RPMI8226 (cell line): ENCODE measurements at places on chromosomes 12 and 14.

DNA sequence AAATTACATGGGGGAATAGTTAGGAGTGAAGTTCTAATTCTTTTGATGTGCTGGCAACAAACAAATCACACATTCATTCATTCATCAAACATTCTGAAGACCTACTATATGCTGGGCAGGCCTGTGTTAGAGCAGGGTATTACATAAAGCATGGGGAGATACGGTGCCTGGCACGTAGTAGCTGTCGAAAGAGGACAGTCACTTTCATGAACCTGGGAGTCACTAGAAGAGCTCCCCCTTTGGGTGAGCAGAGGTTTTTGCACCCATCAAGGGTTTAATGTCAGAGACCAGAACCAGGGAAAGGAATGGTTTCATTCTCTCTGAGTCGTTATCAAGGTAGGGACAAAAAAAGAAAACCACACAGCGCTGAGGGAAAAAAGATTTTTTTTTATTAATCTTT lies 10.0 kb downstream of the LHX5 start:
- peak; percentile 61 for DNase-seq

DNA sequence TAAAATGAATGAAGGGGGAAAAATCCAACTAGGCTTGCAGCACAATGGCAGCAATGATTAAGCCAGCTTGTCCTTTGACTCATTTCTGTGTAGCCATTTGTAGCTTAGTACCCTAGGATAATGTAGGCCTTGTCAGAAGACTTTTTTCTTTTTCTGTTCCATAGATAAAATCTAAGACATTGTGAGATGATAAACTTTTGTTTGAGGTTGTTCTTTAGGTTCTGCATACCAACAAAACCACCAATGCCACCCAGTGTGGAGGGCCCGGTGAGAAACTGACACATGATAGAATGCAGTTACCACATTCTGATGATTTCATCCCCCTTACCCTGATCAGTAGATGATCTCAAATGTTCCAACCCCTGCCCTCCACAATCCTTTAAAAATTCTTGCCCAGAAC lies 6.6 kb upstream of the KLRD1 start:
- no peak for DNase-seq

DNA sequence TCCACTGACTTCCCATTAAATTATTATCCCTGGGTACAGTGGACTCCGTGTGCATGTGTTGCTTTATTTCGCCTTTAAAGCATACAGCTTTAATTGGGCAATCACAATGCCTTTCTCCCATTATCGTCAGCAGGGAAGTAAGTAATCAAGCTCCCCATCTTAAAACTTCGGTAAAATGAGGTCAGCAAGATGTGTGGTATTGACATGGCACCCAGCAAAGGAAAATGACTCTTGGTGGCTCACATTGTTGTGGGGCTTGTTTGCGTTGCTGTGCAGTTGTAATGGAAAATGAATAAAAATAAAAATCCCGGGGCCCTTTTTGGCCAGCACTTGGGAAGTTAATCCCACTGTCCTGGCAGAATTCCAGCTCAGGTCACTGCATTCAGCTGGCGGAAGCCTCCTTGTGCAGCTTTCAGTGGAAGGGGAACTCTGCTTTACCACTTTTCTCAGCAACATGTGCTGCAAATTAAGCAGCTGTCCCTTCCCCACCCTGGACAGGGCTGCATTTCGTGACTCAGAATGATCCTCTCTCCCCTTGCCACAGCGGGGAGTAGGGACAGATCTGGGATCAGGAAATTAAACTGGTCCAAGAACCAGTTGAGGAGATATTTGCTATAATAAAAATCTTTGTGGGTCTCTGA lies 13.9 kb upstream of the ATP2A2 start:
- no peak for DNase-seq

- peak; percentile 76 for DNase-seq
Observed at GRCh38 chr12:6532927-6533652, 1.2 kb upstream of the GAPDH start.

- DNase-seq: no peak
Observed at GRCh38 chr14:50524731-50525515, 7.4 kb downstream of the MAP4K5 start.

DNA sequence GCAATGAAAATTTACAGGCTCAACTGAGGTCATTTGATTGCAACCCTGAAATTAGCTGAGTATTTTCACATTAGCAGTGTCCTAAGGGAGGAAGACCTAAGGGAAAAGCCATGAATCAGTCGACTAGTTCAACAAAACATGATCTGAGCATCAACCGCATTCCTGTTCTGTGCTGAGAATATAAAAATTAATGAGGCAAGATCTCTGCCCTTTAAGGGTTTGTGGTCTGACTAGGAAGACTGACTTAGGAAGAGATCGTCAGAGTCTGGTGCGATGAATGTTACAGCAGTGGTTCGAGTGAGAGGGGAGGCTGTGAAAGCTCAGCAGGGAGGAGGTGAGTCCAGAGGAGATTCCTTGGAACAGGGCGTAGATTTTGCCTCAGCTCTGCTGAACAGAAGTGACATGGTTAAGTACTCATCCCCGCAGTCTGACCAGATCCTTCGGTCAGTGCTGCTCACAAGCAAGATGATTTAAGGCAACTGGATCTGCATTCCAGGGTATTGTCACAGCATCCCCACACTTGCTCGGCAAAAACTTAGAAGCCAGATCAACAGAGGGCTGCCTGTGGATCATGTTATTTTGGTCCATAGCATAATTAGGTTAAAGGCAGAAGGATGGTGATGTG lies 49.6 kb downstream of the BMAL2 start:
- DNase-seq: no peak

DNA sequence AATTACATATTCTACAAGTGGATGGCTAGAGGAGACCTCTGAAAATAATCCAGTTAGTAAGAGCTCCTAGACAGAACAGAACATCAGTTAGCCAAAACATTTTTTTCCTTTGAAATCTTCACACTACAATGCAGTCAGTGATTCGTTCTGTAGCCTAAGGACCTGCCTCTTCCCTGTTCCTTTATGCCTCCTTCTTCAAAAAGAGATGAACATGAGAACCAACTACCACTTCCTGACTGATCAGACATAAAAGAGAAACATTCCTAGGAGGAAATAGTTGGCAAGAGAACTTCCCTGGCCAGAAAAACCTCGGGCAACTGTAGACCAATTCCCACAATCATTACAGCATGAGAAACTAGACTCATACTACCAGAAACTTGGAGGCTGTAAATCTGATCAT lies 29.4 kb downstream of the ITPR2 start:
- DNase-seq: no peak

DNA sequence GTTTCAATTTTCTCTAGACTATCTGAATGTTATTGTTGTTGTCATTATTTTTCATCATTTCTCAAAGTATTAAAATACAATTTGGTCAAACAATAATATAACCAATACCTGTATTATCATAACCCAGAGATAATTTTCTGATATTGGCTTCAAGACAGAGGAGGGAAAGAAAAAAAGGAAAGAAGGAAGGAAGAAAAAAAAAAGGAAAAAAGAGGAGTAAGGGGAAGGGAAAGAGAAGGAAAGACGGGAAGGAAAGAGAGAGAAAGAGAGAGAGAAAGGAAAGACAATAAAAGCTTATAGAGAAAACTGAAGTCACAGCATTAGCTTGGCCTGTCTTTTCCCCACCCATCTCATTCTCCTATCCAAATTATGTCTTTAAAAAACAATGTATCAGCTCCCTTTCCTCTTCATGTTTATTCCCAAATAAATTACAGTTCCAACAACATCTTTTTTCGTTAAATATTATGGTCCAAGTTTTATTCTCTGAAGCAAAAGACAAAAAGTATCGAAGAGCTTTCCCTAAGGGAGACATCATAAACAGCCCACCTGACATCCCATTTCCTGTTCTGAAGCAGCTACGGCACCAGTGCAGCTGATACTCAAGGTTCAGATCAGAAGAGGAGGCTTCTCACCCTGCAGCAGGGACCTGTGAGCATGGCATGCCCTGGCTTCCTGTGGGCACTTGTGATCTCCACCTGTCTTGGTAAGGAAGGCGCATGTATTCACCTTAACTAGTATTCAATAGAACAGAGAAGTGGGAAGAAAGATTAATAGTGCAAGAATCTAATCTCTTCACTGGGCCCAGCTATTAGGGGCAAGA lies 308.3 kb downstream of the DAD1 start:
- DNase-seq: no peak

- DNase-seq: peak; percentile 86
Observed at GRCh38 chr12:56488041-56488955, at the start of gene GLS2. TSS of gene GLS2 (minus strand) at chr12:56488161. CDS start at chr12:56488118, 43 bp downstream.

GRCh38 chr14:68759017-68759560 lies 33.8 kb downstream of the ZFP36L1 start:
- DNase-seq: no peak

DNA sequence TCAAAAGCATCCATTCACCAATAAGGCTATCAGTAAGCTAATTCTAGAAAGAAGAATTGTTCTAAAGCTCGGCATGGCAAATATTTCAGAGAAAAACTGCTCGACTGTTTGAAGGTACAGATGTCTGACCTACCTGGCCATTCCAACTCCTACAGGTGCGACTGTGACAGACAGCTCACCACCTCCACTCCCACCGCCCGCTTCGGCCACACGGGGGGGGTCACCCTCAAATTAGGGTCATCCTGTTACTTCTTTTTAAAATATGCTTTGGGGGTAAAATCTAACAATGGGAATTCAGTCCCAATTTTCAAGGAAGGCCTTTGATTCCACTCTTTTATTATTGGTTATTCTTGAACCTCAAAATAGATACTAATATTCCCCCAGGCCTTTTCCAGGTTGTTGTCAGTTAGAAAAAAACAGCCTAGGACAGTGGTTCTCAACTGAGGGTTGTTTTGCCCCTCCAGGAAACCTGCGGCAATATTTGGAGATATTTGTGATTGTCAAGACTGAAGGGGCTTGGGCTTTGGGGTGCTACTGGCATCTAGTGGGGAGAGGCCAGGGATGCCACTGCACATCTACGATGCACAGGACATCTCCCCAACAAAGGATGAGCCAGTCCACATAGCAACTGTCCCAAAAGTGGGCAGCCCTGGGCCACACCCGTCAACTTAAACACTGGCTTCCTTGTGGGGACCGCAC lies 81.2 kb downstream of the BCL11B start:
- no peak for DNase-seq

GRCh38 chr12:128606538-128606937 lies 217.2 kb downstream of the SLC15A4 start:
- DNase-seq: no peak

GRCh38 chr14:23056145-23056955 lies 970 bp downstream of the CDH24 start:
- DNase-seq: peak; percentile 83

DNA sequence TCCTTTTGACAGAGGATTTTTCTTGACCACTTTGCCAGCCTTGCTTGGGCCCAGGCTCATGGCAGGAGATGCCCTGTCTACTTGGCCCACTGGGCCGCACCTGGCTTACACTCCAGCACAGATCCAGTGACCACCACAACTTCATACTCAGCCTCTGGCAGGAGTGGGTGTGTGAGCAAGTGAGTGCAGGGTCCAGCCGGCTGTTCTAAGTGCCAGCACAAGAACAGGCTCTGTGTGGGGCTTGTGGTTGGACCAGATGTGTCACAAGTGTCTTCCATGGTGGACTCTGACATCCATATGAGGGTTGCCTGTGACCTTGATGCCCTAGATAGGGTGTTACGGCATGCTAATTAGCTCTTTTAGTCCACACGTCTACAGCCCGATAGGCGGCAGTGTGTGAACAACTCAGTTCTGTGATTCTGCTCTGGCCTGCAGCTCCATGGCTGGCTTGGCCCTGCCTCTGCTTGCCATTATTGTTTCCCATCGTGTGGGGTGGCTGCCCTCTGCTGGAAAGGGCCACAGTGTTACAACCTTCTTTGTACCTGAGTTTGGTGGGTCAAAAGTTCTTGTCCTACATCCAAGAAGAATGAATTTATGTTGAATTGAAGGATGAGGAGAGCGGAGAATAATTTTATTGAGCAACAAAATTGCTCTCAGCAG lies 1089.1 kb downstream of the SLC6A15 start:
- DNase-seq: peak; percentile 65

DNA sequence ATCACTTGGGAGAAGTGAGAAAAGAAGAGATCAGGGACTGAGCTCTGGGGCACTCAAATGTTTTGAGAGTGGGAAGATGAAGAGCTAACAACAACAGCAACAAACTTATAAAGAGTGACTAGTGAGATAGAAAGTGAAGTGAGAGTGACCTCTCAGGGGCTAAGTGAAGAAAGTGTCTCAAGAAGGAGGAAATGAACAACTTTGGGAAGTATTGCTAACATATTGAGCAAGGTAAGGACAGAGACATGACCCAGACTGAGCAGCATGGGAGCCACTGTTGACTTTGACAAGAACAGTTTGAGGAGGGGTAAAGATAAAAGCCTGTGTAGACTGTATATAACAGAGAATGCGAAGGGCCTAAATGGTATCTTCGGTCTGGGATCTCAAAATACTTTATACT lies 155.1 kb upstream of the BTG1 start:
- no peak for DNase-seq

GRCh38 chr12:108419949-108420348 lies 80.8 kb upstream of the CMKLR1 start:
- DNase-seq: no peak

- no peak for DNase-seq
Observed at GRCh38 chr14:96926001-96926400, 128.8 kb downstream of the VRK1 start.

GRCh38 chr14:100882026-100882967 lies 21.2 kb downstream of the RTL1 start:
- DNase-seq: no peak

- no peak for DNase-seq
Observed at GRCh38 chr12:65334521-65334920, 56.0 kb downstream of the MSRB3 start.
